Stimulated activated CD8-positive, alpha-beta memory T cell treated with anti-CD3 and anti-CD28 coated beads, Interleukin-4, amount 100 ng/mL, for 1 hour (primary cell): ENCODE measurements at places on chromosomes 7 and 10.

DNA sequence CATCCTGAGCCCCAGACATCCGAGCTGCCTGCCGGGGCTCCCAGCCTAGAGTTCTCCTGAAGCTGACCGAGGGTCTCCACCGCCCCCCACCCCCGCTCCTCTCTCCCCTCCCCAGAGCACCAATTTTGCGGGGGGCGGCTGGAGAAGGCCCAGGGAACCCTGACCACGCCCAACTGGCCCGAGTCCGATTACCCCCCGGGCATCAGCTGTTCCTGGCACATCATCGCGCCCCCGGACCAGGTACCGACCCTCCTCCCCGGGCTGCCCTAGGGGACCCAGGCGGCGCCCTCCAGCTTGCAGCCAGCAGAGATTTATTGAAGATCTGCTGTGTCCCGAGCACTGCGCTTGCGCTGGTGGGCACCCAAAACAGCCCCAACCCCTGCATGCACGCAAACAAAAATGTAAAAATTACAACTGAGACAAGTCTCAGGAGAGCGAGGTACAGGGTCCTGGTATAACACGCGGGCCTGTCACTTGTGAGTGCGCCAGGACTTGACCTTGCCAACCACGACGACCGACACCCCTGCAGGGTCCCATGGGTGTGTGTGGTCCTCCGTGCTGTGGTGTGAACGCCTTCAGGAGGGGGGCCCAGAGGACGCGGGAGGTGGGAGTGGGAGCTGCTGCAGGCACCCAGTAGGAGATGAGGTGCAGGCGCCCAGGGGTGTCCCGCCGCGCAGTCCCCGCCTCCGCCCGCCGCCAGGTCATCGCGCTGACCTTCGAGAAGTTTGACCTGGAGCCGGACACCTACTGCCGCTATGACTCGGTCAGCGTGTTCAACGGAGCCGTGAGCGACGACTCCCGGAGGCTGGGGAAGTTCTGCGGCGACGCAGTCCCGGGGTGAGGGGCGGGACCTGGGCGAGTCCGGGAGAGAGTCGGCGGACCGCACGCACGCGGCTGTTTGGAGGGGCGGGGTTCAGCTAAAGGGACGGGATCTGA, 3.1 kb downstream of the PCOLCE start:
- DNase-seq = no peak

DNA sequence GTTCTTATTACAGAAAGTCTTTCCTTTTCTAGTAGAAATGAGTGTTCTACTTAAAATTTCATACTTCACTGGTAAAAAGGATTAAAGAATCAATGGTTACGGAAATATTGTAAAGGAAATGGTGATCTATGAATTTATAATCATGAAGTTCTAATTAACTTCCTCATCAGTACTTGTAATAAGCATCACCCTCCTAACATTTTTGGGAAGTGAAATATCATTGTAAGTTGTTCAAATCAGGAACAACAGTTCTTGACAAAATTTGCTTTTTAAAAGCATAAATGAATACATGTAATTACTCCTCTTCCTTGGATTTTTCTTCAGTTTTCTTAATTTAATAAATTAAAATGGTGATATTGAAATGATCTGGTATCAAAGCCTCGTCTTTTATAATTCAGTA, 5.6 kb upstream of the PCGF5 start:
- DNase-seq = no peak

DNA sequence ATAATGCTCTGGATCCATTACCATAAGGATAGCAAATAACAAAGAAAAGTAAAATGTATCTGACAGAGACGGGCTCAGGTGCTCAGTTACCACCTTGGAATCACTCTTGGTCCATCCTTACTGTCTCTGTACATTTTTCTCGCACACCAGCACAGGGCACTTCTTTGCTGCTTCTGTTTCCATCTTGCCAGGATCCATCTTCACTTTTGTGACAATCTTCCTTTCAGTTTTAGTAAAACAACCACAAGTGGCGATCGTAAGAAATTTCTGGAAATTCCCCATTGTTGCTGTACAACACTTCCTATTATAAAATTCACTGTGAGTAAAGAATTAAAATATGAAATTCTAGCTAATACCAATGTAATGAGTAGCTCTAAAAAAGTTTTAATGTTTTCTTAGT, 695.5 kb downstream of the GRM8 start:
- no peak for DNase-seq

DNA sequence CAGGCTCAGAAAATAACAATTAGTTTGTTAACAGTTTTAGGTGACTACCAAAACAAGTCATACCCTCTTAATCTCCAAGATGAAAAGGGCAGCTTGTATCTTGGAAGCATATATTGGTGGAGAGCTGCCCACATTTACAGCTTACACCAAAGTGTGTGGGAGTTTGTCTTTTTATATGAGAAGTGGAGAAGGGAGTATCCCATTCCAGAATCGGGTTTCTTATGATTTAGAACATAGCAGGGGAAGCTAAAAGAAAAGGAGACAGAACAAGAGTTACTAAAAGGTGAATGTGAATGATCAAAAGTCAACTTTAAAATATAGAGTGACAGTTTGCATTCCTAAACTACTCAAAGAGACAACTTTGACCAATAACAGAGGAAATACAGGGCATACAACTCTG, 338.6 kb upstream of the VWC2 start:
- no peak for DNase-seq

DNA sequence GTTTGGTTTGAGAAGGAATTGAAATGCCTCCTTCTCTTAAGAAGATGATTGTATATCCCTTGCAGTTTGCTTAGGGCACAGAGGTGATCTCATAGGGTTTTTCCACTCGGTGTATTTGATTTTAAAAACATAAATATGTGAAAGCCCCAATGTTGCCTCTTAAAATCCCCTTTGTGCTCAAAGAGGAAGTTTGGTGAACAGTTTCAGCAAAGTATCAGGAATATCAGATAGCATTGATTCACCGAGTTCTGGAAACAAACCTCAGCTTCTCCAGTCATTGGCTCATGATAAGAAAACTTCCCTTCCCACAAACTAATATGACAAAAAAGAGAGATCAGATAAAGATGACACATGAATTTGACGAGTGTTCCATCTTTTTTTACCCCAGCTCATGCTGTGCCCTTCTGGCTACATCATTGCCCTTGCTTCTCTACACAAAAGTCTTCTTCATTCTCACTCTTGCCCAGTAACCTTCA, 20.1 kb upstream of the SMNDC1 start:
- no peak for DNase-seq

DNA sequence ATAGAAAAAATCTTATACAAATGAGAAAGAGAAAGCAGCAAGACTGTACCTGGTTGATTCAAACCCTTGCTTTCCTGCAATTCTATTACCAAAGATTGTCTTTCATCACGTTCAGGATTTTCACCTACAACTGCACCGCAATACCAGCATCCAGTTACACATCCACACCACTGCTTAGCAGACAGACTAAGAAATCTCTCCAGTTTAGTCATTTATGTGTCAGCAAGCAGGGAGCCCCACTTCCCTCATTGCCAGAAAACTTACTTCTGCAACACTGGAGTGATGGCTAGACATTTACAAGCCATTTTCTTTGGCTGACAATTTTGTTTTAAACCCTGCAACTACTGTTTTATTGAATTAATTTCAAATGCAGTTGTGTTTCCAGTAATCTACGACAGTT, 359.6 kb upstream of the MEOX2 start:
- DNase-seq = no peak

GRCh38 chr10:119413471-119414080, 128.9 kb downstream of the RGS10 start:
- DNase-seq = no peak

DNA sequence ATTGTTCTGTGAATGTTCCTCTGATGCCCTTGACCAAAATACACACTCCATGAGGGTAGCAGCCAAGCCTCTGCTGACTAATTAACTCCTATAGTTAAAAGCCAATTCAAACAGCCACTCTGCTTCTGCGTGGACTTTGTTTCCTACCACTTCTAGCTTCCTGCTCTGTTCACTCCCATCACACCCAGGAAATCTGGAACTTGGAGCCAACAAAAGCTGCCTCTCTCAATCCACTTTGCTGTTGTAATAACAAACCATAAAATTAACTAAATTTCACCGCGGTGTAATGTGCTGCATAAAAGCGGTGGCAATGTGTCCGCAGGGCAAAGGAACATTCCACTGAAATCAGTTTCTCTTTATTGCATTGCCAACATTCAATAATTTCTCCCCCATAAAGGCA, 239.5 kb downstream of the PLXNA4 start:
- DNase-seq = no peak

- DNase-seq = no peak
Measured at GRCh38 chr10:90575125-90575524, 282.7 kb downstream of the HTR7 start.

DNA sequence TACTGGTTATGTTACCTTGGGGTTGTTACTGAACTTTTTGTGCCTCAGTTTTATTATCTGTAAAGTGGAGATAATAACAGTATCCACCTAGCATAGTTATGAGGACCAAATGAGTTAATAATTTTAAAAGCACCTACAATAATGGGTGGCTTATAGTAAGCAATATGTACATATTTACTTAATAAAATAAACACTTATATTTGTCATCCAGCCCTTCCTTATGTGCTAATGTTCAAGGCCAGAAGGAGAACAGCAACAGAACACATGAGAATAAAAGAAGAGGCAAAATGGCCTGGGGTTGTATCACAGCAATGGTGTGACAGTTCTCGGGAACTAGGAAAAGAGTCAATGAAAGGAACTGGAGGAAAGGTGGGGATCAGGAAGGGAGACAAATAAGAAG, 255.4 kb upstream of the LRGUK start:
- no peak for DNase-seq

- DNase-seq = peak; percentile 77
Measured at GRCh38 chr7:32490127-32490796, at the start of gene LSM5. TSS of gene LSM5 (minus strand) at chr7:32490380. CDS start at chr7:32490365, 15 bp downstream.

- DNase-seq = no peak
Measured at GRCh38 chr7:7129381-7129780, 53.0 kb upstream of the C1GALT1 start.
